ENCODE measurements at places on chromosomes 3 and 15. TPM values are rescaled to one million over a fixed set of nuclear protein-coding genes. Genes with fewer than 3 reads are reported as not detected.

- no peak for DNase-seq
Measured at GRCh38 chr15:56732135-56732885, 999 bp downstream of the ZNF280D start.

Gene EAF1
- polyA plus RNA-seq = 16.5 TPM

DNA sequence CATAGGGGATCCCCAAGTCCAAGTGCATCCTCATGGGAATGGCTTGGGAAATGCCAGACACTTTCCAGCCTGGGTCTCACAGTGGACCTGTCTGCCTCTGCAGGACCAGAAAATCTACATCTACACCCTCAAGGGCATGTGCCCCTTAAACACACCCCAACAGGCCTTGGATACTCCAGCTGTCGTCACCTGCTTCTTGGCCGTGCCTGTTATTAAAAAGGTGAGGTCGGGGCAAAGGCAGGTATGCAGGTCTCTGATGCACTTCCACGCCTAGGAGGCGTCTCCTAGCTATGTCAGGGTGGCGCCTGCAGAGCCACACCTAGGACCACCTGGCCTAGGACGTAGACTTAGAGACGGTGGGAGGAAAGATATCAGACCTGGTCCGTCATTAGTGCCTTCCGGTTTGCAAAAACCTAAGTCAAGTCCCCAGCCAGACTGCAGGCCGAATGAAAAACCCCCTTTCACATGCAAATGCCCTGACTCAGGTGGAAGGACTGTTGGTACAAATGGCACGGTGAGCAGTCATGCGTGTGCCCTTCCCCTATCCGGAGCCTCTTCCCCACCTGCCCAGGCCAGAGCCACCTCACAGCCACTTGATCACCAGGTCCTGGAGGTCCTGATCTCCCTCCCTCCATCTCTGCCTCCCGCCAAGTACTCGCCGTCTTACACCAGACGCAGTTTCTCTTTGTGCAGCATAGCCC, 143.5 kb downstream of the LRRK1 start:
- no peak for DNase-seq

DNA sequence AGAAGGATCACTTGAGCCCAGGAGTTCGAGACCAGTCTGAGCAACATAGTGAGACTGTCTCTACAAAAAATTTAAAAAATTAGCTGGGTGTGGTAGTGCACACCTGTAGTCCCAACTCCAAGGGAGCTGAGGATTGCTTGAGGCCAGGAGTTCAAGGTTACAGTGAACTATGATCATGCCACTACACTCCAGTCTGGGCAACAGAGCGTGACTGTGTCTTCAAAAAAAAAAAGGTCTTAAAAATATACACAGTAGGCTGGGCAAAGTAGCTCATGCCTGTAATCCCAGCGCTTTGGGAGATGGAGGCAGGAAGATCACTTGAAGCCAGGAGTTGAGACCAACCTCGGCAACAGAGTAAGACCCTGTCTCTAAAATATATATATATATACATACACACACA, 11.2 kb upstream of the CAMK1 start:
- DNase-seq = no peak

- no peak for DNase-seq
Measured at GRCh38 chr3:23553353-23553752, 252.4 kb upstream of the UBE2E1 start.

- DNase-seq = no peak
Measured at GRCh38 chr3:113193288-113193687, 18.1 kb upstream of the BOC start.

DNA sequence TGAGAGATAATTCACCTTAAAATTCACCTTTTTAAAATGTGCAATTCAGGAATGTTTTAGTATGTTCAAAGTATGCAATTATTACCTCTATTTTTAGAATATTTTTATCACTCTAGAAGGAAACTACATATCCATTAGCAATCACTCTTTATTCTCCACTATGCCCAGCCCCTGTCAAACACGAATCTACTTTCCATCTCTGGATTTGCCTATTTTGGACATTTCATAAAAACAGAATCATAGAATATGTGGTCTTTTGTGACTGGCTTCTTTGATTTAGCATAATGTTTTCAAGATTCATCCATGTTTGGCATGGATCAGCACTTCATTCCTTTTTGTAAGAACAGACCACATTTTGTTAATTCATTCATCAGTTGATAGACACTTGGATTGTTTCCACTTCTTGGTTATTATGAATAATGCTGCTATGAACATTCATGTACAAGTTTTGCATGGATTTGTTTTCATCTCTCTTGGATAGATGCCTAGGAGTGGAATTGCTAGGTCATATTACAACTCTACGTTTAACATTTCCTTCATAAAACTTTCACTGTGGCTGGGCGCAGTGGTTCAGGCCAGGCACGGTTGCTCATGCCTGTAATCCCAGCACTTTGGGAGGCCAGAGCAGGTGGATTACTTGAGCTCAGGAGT, 12.7 kb downstream of the HMCES start:
- no peak for DNase-seq

Gene KBTBD13
- 0.07 TPM for polyA plus RNA-seq

Gene CLASP2
- 55.6 TPM for polyA plus RNA-seq

DNA sequence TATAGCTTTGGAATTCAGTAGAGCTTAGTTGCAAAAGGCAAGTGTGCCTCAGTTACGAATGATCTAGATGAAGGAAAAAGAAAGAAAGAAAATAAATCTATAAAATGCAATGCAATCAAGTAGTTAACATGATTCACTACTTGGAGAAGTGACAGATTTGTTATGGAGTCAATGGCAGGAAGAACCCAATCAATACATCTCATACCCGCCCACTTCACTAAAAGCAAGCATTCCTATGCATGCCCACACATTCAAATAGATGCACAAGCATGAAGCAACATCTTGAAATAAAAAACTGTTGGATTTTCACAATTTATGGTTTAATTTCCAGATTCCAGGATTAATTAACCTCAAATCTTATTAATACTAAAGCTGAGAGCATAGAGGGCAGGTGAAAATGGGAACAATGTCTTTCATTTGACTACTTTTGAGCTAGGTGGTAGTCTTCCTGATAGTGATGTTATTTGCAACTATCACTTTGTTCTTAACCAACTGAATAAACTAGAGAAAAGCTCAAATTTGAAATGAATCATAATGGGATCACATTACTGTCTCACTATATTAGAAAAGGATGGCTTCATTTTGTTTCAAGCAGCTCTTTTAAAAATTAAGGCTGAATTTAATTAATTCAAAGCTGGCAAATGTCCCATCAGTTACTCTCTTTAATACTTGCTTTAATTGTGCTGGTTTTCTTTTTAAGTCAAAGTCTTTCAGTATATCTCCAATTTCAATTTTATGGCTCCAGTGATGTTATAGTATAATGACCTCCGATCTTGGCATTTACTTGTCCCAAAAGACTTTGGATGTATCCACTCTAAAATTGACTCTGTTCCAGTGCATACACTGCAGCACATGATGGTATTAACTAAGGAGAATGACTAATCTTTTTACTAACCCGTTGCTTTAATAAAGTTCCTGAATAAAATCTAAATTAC, 46.7 kb upstream of the CCDC50 start:
- DNase-seq = no peak

- DNase-seq = no peak
Measured at GRCh38 chr15:70530906-70531305, 232.5 kb downstream of the UACA start.
